ENCODE measurements at places on chromosomes 7 and 10. TPM values are rescaled to one million over a fixed set of nuclear protein-coding genes. Genes with fewer than 3 reads are reported as not detected.

Gene CYP26C1
- not detected for total RNA-seq

Gene ABCB4
- 0.43 TPM for total RNA-seq

Gene RHEB
- total RNA-seq: 91.4 TPM

DNA sequence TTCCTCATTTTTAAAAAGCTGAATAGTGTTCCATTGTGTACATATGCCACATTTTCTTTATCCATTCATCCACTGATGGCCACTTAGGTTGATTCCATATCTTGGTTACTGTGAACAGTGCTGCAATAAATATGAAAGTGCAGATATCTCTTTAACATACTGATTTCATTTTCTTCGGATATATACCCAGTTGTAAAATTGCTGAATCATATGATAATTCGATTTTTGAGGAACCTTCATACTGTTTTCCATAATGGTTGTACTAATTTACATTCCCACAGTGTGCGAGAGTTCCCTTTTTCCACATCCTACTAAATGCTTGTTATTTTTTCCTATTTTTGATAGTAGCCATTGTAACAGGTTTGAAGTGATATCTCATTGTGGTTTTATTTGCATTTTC lies 263.2 kb downstream of the STK31 start:
- DNase-seq: no peak

GRCh38 chr10:114266521-114266920 lies 27.5 kb downstream of the VWA2 start:
- DNase-seq: peak; percentile 46

Gene HOXA7
- total RNA-seq: 3.4 TPM

Gene ITIH2
- not detected for total RNA-seq

Data from GM23248 (cell line).